ENCODE measurements at places on chromosomes 12 and 14.
A peak's percentile ranks its signal among the peaks of the same experiment; 100 is the strongest.

- no peak for DNase-seq
Measured at GRCh38 chr12:68746572-68747180, 700 bp downstream of the SLC35E3 start.

GRCh38 chr14:50774542-50775267, 56.3 kb downstream of the NIN start:
- DNase-seq: no peak

DNA sequence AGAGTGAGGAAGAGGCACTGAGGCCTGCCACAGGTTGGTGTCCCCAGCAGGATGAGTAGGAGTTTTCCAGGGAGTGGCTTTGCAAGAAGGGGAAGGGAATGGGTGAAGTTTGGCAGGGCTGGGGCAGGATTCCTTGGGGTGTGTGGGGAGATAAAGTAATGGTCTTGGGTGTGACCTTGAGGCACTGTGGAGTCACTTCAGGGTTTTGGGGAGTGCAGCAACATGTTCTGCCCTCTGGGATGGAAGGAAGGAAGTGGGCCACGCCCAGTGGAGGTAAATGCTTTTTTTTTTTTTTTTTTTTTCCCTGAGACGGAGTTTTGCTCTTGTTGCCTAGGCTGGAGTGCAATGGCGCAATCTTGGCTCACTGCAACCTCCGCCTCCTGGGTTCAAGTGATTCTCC, 108.9 kb downstream of the ADCK1 start:
- DNase-seq: no peak

GRCh38 chr14:100761481-100761880, 34.8 kb downstream of the DLK1 start:
- DNase-seq: no peak

- DNase-seq: no peak
Measured at GRCh38 chr14:59754256-59754655, 116.3 kb downstream of the RTN1 start.

DNA sequence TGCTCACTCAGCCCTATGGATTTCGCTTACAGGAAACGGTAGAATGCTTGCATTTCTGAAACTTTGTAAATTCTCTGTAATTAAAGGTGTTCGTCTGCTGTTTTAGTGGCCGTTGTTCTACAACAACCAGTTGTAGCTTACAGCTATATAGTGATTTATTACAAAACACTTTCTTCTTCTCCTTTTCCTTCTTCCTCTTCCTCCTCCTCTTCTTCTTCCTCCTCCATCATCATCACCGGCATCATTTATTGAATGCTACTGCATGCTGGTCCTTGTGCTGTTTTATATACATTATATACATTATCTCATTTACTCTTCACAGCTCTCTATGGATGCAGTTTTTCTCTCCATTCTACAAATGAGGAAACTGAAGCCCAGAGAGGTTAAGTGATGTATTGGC, 6.4 kb downstream of the ETV6 start:
- DNase-seq: no peak

DNA sequence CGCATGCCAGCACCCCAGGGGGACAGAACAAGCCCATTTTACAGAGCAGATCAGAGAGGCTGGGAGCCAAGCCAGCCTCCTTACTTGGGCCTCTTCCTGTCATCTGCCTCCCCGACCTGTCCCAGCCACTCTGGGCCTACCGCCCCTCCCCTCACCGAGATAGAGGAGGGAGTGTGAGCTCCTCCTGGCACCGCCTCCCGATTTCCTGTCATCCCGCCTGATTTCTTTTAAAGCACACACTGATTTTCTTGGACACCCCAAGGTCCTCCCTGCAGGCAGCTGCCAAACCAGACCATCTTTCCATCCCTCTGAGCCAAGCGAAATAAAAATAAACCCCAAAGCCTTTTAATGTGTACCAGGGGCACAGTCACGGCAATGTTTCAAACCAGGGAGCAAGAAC, 108.4 kb downstream of the RFLNA start:
- no peak for DNase-seq

GRCh38 chr12:105275997-105276733, 40.2 kb upstream of the APPL2 start:
- no peak for DNase-seq

DNA sequence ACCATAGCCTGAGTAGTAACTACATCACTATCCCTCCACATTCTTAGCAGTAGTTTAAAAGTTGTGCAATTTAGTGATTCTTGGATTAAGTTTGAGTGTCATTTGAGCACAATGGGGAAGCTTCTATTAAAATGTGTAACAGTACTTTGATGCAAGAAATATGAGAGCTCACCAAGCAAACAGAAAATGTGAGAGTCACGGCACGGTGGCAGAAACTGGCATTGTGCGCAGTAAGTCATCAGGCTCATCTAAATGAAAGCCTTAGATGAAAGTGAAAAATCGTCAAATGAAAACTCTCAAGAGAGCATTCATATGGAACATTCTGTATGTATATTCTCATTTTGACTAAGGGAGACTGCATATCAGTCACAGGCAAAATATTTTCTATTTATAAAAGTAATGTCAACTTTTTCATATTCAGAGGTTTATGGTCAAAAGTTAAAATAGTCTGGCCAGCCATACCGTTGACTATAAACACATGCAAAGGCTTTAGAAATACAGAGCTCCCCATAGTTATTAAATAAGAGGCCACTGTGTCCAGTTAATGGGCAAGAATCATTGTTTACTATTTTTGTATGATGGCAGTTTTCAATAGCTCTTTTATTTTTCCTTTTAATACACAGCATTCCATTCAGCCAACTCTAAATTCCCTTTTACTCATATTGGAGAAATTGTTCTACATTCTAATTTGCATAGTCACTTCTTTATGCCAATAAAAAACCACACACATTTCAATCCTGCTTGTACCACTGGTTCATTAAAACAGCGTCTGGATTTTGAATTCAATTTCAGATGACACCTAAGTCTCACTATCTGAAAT, 167.9 kb downstream of the PRKD1 start:
- DNase-seq: no peak

GRCh38 chr12:125185740-125186470, 120.7 kb downstream of the AACS start:
- DNase-seq: peak; percentile 9

GRCh38 chr14:68270342-68270741, 450.8 kb downstream of the RAD51B start:
- DNase-seq: no peak

- DNase-seq: no peak
Measured at GRCh38 chr12:45615268-45615667, 114.2 kb upstream of the ARID2 start.

GRCh38 chr12:42474391-42474790, 115.2 kb downstream of the PRICKLE1 start:
- DNase-seq: no peak

- no peak for DNase-seq
Measured at GRCh38 chr14:30532264-30532663, 26.7 kb upstream of the G2E3 start.

- no peak for DNase-seq
Measured at GRCh38 chr14:90732139-90732538, 84.1 kb downstream of the TTC7B start.

- DNase-seq: no peak
Measured at GRCh38 chr12:32179011-32179395, 72.4 kb downstream of the BICD1 start.

DNA sequence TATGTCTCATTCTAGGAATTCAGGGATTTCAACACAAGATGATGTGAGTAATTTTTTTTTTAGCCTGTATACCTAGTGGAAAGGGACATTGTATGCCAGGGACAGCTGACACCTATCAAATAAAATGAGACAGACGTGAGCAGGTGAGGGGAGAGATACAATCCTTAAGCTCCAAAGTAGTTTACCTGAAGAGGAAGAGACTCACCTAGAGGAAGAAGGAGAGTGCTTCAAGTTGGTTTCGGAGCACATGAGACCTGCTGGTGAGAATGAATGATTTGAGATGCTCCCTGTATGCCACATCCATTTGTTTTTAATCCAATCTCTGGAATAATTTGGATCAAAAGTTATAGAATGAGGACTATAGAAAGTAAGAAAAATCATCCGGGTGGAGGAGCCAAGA, 915.4 kb upstream of the FBXO33 start:
- no peak for DNase-seq

- no peak for DNase-seq
Measured at GRCh38 chr14:34325493-34325892, 136.5 kb downstream of the SPTSSA start.

- DNase-seq: no peak
Measured at GRCh38 chr12:66647034-66647691, 31.7 kb downstream of the GRIP1 start.
